ENCODE measurements at places on chromosomes 7 and 10.

GRCh38 chr7:27684491-27684890 is 21.8 kb upstream of the HIBADH start:
- no peak for DNase-seq

DNA sequence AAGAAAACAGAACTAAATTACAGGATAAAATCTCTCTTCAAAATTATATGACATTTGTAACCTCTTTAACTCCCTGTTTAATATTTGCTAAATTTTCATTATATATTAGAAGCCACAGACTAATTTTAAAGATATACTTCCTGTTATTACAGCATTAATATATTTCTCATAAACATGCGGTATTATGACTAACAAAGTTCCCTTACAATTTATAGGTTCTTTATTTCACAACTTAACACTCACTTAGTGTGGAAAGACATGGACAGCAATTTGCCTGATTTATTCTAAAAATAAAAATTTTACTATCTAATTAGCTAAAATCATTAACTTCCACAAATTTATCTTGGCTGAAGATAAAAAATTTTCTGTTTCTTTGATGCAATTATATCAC is 29.0 kb downstream of the CTNNA3 start:
- no peak for DNase-seq

GRCh38 chr7:50160206-50160605 is 67.2 kb upstream of the ZPBP start:
- DNase-seq, result no peak

- DNase-seq, result no peak
Measured at GRCh38 chr10:80324086-80324485, 32.5 kb downstream of the DYDC1 start.

DNA sequence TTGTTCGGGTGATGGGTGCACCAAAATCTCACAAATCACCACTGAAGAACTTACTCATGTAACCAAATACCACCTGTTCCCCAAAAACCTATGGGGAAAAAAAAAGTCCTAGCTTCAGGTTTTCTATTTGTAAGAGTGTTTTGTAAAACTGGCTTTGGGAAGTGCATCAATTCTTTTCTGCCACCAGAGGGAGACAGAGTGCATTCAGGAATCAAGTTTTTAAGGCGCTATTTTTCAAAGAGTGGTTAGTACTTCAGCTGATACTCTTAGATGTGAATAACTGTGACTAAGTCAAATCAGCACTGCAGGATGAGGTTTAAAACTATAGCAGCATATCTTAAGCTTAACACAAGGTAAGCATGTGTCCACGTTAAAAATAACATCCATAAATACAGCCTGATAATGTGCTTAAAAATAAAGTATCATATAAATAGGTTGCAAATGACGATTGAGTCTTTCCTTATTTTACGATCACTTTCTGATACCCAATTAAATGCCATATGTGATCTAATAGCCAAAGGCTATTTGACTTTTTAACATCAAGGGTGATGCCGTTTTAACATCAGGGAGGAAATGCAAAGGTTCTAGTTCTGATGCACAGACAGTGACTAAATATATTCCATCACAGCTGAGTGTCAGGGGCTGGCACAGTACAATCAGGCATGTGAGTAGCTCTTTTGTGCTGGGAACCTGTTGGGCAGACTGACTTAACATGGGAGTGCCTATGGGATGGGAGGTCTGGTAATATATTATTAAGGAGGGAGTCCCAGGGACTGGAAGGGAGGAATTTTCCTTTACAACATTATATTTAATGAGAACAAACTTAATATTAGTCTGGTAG is 10.6 kb upstream of the LYZL2 start:
- no peak for DNase-seq

DNA sequence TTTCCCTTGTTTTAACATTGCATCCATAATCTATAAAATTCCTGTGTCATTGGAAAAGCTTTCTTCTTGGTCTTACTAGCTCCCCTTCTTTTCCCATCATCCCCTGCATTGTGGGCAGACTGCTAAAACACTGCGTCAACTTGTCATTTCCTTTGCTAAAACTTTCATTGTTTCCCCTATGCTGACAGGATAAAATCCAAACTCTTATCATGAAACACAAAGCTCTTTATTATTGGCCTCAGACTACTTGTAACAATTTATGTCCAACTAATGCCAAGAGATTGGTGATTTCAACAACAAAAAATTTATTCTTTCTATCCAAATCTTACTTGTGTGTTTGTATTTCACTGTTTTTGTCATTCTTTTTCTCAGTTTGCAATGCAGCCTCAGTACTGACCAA is 339.1 kb downstream of the HGF start:
- no peak for DNase-seq

- DNase-seq, result no peak
Measured at GRCh38 chr7:41536122-41536872, 166.6 kb downstream of the INHBA start.

GRCh38 chr10:6088721-6089333 is at the start of gene RBM17:
Gene RBM17 (plus strand): TSS chr10:6089034. CDS start chr10:6097066, 8,032 bp downstream.
- peak; percentile 86 for DNase-seq

DNA sequence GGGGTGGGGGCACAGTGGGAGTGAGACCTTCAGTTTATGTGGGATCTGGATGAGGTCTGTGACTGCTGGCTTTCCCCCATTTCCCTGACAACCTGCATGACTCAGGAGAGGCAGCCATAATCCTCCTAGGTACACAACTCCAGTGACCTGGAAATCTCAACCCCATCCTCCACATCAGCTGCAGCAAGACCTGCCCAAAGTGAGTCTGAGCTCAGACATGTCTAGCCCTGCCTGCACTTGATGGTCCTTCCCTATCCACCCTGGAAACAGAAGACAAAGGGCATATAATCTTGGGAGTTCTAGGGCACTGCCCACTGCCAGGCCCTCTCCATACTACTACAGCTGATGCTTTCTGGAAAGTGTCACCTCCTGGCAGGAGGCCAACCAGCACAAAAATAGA is 75.6 kb downstream of the GRM8 start:
- no peak for DNase-seq

DNA sequence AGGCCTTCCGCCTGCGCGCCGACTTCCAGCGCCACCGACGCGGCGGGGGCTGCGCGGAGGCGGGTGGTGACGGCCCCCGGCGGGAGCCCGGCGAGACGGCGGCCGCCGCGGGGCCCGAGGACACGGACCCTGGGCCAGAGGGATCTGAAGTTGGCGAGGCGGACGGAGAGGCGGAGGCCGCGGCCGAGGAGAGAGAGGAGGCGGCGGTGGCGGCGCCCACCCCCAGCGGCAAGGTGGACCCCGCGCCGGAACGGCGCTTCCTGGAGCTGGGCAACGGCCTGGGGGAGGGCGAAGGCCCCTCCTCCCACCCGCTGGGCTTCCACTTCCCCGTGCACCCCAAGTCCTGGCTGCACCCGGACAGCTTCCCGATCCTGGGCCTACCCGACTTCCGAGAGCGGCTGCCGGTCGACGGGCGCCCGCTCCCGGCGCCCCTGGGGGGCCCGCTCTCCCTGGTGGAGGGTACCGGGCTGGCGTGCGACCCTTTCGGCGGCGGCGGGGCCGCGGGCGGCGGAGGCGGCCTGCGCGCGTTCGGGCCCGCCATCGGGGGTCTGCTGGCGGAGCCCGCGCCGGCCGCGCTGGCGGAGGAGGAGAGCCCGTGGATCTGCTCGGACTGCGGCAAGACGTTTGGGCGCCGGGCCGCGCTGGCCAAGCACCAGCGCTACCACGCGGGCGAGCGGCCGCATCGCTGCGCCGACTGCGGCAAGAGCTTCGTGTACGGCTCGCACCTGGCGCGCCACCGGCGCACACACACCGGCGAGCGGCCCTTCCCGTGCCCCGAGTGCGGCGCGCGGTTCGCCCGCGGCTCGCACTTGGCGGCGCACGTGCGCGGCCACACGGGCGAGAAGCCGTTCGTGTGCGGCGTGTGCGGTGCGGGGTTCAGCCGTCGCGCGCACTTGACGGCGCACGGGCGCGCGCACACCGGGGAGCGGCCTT is 16.2 kb downstream of the ZNF316 start:
- DNase-seq, result no peak

GRCh38 chr7:43248961-43249822 is 136.7 kb downstream of the HECW1 start:
- DNase-seq, result peak; percentile 22

DNA sequence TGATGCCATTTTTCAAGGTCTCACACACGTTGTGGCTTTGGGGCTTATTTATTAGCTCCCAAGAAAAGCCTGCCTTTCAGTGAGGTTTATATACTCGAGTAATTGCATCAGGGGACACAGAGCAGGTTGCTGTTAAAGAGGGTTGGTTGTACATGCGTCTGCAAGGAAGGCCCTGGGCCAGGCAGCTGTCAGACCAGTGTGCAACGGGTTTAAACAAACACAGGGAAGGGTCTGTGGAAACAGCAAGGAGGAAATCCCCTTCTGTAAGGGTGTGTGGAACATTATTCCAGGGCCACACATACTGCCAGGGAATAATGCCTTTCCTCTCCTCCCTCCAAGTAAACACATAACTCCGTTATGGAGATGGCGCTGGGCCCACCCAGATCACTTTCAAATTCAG is 1.7 kb upstream of the CHST15 start:
- DNase-seq, result no peak

DNA sequence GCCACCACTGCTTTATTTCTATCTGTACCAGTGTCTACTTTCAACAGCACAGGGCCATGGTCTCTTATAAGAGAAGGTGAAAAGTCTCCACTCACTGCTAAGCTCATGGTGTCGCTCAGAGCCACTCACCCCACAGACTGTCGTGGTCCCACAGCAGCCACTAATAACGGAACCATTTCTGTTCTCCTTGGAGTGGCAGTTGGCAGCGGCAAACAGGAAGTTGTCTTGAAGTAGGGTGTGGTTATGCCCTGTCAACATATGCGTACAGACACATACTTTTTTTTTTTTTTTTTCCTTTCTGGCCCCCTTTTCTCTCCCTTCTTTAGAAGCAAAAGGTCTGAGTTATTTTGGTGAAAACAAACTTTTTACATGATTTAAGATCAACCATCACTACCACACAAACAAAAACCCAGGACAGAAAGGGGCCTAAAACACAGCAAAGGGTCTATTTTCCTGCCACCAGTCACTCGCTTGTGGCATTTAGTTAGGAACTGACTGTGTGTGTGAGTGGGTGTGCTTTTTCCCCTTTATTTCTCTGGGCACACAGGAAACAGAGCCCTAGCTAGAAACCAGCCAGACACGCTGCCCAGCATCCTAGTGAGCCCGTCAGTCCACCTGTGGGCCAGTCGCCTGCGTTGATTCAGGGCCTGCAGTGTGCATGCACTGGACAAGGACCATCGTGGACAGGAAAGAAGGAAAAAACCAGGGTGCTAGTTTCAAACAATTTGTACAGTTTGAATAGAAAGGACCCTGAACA is 96.7 kb upstream of the EFCAB10 start:
- no peak for DNase-seq

GRCh38 chr7:47763063-47763974 is 181.4 kb upstream of the TNS3 start:
- DNase-seq, result no peak

DNA sequence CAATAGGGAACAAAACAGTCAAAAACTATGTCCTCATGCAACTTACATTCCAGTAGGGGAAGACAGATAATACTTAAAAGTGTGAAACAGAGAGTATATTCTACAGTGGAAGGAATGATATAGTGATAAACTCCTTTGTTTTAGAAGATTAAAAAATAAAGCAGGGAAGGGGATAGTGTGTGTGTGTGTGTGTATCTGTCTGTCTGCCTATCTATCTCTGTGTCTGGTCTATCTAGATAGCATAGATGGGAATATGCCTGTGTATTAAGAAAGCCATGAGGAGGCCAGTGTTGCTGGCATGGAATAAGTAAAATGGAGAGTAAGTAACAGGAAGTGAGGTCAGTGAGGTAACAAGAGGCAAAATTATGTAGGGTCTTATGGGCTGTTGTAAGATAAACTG is 42.2 kb downstream of the EXOC6 start:
- no peak for DNase-seq

DNA sequence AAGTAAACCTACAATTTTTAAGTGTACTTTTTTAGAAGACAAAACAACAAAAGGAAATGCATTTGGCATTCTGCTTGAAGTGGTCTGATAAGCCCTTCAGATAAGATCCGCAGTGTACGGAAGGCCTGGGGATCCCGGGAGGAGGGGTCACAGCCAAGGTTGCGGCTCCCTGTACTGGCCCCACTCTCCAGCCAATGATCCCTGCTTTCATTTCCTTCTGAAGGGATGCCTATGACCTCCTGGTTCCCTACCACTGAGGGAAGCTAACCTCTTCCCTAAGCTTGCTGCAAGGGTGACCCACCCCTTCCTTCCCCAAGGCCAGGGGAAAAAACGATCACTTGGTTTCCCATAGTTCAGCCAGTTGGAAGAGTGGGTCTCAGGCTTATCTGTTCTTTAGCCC is 5.3 kb downstream of the DENND2A start:
- DNase-seq, result no peak

DNA sequence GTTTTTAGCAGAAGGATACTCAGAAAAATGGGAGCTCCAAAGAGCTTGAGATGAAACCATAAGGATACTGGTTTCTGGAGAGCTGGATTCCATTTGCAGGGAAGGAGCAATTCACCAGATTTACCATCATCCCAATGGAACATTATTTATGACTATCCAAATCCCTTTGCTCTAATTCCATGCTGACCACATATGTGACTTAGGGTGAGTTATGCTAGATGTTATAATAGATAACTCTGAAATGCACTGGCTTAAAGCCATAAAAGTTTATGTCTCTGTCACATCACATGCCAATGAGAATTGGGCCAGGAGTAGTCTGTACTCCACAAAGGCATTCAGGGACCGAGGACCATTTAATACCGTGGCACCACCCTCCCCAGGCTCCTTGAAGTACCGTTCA is 185.2 kb downstream of the SKIDA1 start:
- DNase-seq, result no peak

DNA sequence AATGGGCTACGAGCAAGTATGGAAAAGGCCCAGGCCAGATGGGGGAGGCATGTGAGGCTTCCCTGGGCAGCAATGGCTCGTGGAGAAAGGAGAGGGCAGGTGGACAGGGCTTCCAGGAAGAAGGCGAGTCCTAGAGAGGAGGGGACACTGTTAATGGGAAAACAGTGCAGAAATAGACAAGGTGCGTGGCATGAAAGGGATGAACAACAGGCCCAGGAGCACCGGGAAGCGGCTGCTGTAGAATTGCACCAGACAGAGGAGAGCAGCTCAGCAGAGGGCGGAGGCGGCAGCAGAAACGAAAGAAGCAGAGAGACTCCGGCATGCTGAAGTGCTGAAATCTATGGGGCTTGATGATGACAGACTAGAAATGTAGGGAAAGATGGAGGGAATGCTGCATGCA is 102.1 kb downstream of the PIP4K2A start:
- DNase-seq, result no peak

GRCh38 chr7:122893486-122893885 is 7.2 kb upstream of the CADPS2 start:
- DNase-seq, result no peak

- no peak for DNase-seq
Measured at GRCh38 chr10:18620856-18621255, 30.5 kb downstream of the NSUN6 start.

- no peak for DNase-seq
Measured at GRCh38 chr10:127245456-127245855, 49.1 kb upstream of the INSYN2A start.

GRCh38 chr7:105277341-105277740 is 111.4 kb downstream of the SRPK2 start:
- DNase-seq, result no peak

GRCh38 chr10:44968091-44968490 is 8.5 kb downstream of the RASSF4 start:
- DNase-seq, result no peak
